ENCODE measurements at places on chromosomes 2 and 18. TPM values are rescaled to one million over a fixed set of nuclear protein-coding genes. Genes with fewer than 3 reads are reported as not detected.

C1QL2 gene
- not detected for total RNA-seq

MARCO gene
- not detected for total RNA-seq

TRIM54 gene
- total RNA-seq: not detected

COL3A1 gene
- 14,422 TPM for total RNA-seq

CCDC148 gene
- total RNA-seq: 1.2 TPM

RESP18 gene
- total RNA-seq: not detected

KCNG2 gene
- not detected for total RNA-seq

ANKRD62 gene
- total RNA-seq: not detected

KHK gene
- total RNA-seq: 0.59 TPM

MEP1B gene
- not detected for total RNA-seq

PXDN gene
- total RNA-seq: 893 TPM

MAP2 gene
- total RNA-seq: 0.59 TPM

CACNB4 gene
- 1.2 TPM for total RNA-seq
